IPS-NIHi11 (cell line): ENCODE measurements at places on chromosomes 7 and 10.

- no peak for DNase-seq
These were observed 128.8 kb downstream of the PPP1R3A start for GRCh38 chr7:113790025-113790424.

GRCh38 chr7:127807829-127808228 lies 155.8 kb downstream of the SND1 start:
- DNase-seq, result peak; percentile 17

- no peak for DNase-seq
These were observed 254.9 kb downstream of the SKAP2 start for GRCh38 chr7:26609532-26609931.

GRCh38 chr10:58894929-58895328 lies 281.5 kb upstream of the PHYHIPL start:
- no peak for DNase-seq

DNA sequence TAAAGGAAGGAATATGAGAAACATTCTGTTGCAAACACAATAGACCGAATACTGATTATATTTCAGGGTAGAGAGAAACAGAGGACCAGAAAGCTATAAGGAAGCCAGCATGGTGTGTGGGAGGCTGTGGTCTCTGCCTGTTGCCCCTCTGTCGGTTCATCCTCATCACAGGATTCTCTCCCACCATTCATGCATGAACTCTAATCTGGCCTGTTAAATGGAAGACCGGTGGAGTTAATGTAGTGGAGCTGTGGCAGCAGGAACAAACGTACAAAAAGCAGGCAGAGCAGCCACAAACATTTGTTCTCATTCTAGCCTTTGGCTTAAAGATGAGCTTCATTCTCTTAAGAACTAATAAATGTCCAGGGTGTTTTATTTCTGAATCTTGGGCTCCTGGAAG lies 902.4 kb downstream of the LRMDA start:
- DNase-seq, result no peak

DNA sequence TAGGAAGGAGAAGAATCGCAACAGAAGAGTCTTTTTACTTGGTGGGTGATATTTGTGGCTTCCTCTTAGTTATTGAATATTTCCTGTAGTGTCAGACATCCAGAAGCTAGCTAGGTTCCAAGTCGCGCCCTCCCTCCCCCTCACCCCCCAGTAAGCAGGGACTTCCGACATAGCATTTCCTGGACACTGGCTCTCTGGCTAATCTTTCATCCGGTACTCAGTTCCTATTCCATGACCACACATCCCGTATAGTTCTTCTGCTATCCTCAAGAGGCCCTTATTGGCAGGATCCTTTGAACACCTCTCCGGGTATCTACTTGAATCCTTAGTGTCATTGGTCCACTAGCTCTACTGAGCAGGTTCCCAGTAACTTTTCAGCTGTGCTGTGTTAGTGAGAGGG lies 167.8 kb downstream of the HDAC9 start:
- DNase-seq, result no peak

GRCh38 chr10:109863775-109864174 lies 59.5 kb downstream of the XPNPEP1 start:
- no peak for DNase-seq

DNA sequence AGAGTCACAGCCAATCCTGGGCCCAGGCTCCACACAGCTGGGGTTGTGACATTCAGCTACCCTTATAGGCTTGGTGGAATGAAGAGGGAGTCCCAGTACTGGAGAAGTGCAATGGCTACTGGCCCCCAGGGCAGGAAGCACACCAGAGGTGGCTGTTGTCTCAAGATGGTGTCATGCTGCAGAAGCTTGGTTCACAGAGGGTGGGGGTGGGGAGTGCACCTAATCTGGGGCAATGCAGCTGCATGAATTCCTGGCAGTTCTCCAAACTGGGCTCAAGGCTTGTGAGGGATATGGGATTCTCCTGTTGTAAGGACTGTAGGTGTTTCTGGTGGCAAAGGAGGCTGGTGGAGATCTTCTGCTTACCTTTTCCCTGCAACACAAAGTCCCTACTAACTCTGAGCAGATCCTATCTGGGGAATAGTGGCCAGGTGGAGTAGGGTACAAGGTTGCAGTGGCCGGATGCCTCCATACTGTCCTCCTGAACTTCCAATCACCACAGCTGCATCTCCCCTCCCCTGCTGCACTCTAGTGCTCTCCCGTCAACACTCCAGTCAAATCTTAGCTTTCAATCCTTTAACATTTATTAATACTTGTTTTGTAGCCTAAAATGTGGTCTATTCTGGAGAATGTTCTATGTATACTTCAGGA lies 27.4 kb upstream of the PLA2G12B start:
- no peak for DNase-seq

DNA sequence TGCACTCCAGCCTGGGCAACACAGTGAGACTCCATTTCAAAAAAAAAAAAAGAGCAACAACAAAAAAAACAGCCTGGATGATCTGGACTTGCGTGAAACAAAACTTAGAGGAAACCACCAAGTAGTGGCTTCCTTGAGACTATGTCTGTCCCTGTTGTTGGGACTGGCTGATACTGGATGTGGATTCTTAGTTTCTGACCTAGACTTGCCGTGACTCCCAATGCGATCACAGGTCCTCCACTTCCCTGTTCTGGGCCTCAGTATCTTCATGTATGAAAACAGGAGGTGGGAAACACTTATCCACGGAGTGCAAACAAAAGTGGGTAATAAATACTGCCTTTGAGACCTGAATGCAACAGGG lies 125.7 kb downstream of the PRPF18 start:
- no peak for DNase-seq

- peak; percentile 55 for DNase-seq
These were observed 64.4 kb downstream of the STK17A start for GRCh38 chr7:43647339-43647672.

DNA sequence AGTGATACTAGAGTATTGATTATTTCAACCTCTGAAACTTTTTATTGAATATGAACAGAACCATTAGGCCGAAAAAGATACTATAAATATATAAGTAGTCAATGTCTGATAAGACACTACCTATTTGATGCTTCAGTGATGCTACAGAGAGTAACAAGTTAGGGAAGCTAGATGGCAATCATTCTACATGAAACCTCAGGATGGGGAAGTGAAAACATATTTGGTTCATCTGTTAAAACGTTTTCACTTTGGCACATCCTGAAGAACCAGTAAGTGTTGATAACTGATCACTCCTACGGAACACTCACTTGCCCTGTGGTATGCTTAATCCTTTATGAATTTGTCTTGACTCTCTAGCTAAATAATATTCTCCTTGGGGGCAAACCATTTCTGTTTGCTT lies 1064.9 kb downstream of the NXPH1 start:
- no peak for DNase-seq

GRCh38 chr7:104772405-104773345 lies 241.3 kb upstream of the KMT2E start:
- DNase-seq, result peak; percentile 74

GRCh38 chr7:132858760-132859159 lies 223.1 kb downstream of the CHCHD3 start:
- no peak for DNase-seq

GRCh38 chr10:7412237-7412927 lies 1.5 kb upstream of the SFMBT2 start:
- peak; percentile 23 for DNase-seq

DNA sequence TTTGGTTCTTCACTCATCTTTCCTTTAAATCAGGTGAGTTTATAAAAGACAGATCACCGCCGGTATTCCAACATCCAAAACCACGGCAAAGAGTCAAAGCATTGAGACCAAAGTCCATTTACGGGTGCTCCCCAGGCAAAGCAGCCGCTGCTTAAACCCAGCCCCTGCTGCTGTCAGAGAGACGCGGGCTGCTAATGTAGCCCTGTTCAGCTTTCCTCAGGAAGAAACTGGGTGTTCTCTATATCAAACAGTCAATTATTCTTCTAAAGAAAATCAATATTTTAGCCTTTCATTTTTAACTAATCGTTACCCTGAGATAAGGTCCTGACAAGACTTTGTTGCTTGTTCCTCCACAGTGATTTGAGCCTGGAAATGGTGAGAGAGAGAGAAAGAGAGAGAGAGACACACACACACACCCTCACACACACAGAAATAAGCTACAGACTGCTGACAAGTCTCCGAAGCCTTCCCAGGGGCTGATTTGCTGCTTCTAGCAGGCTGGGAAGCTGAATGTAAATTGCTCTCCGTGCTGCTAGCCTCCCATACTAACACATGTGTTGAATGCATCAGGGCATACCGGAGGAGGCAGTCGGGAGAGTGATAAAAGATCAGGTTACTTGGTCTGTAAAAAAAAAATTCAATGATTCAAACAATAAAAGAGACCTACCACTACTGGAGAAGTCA lies 183.0 kb upstream of the ANK3 start:
- DNase-seq, result peak; percentile 62

- no peak for DNase-seq
These were observed 1269.8 kb downstream of the XPNPEP1 start for GRCh38 chr10:108653531-108653930.

GRCh38 chr10:36721871-36722270 lies 403.5 kb upstream of the ANKRD30A start:
- no peak for DNase-seq

DNA sequence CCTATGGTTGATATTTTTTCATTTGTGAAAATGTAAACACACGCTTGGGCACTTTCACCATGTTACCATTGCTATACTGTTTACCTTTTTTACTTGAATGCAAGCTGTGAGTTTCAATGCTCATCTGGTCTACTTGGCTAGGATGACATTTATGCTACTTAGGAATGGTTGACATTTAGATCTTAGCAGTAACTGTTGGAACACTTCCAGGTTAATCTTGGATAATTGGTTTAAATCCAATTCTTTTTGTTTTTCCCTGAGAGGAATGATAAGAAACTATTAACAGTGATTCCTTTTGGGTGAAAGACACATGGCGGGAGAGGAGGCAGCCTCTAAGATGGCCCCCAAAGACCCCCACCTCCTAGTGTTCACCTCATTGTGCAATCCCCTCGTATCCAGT lies 51.4 kb upstream of the AMPH start:
- no peak for DNase-seq

DNA sequence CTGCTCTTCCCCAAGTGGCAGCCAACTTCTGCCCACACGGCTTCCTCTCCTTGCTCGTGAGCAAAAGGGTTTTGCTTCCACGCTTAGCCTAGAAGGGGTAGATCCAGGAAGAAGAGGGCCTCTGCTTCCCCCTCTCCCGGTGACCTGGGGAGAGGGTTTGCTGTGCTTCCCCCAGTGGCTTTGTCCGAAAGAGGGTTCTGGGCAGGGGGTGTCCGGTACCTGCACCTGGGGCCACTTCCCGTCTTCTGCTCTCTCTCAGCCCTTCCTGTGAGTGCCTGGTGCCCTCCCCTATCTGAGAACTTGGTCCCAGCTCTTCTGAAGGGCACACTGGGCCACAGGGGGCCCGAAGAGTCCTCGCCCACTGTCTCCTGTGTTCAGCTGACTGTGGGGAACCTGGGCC lies 11.3 kb downstream of the JAKMIP3 start:
- no peak for DNase-seq

DNA sequence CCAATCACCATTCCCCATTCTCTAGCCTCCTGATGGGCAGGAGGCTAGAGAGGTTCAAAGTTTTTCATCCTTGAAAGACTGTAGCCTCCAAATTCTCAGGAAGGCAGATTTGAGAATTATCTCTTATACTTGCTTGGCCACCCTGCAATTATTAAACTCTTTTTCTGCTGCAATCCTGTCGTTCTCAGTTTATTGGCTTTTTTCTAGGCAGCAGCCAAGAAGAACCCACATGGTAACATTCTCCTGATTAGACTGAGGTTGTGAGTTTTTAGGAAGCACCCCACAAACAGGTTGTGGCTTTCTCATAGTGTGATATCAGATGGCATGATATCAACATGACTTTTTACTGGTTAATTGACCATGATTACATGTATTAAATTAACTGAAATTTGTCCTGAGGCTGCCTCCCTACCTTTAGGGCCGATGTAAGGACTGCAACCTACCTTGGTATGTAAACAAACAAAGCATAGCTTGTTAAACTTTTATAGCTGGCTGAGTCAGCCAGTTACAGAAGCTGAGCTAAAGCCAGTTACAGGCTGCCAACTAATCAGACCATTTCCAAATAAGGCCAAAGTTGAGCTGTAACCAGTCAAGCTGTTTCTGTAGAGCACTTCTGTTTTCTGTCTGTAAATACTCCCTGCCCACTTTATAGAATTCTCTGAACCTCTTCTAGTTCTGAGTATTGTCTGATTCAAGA lies 3.2 kb upstream of the ZNF248 start:
- DNase-seq, result no peak

DNA sequence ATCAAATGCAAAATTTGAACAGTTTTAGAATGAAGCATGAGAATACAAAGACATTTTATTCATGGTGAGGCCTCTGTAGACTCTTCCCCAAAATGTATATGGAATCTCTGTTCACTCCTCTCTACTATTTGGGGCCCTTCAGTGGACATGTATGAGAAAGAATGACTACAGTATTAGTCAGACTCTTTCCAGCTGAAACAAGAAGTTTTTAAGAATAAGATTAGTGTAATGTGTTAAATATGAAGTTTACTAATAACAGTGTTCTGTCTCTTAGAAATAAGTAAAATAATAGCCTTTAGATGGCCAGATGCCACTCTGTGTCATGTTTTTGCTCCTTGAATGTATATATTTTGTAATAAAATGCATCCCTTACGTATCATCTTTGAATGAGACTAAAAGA lies 585.6 kb downstream of the SUGCT start:
- DNase-seq, result no peak

- no peak for DNase-seq
These were observed 895.7 kb downstream of the XPNPEP1 start for GRCh38 chr10:109027534-109028185.

- peak; percentile 72 for DNase-seq
These were observed 1.3 kb downstream of the CUL1 start for GRCh38 chr7:148699782-148700629.

DNA sequence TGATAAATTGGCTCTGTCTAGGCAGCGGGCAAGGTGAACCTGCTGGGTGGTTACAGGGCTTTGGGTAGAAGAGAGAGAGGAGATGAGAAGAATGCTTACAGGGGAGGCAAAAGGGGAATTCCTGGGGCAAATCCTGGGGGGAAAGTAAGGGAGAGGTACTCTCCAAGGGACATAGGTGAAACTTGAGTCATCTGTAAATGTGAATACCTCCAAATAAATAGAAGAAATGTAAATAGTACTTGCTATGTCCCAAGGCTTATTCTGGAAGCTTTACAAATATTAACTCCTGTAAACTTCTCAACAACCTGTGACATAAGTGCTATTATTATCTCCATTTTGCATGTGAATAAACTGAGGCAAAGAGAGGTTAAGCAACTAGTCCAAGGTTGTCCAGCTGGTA lies 57.7 kb upstream of the CDK13 start:
- no peak for DNase-seq

- no peak for DNase-seq
These were observed 199.3 kb downstream of the LRMDA start for GRCh38 chr10:75630746-75631145.

GRCh38 chr7:81140252-81140651 lies 221.4 kb upstream of the SEMA3C start:
- DNase-seq, result no peak
